ENCODE measurements at places on chromosomes 16 and 17.

DNA sequence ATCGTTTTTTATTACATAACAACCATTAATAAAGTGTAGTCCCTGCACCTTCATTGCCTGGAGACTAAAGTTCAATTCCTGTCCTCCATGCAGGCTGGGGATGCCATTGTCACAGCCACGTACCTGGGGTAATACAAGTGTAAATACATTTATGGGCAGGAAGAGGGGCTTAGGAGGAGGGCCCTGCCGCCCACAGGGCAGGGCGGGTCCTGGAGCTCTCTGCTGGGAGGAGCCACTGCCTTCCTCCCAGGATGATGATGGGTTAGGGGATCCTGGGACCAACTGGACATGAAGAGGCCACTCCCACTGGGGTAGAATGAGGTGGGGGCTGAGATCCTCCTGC lies 44.1 kb upstream of the SLC38A10 start:
- no peak for DNase-seq

GRCh38 chr16:85242140-85242539 lies 129.9 kb upstream of the CIBAR2 start:
- no peak for DNase-seq

DNA sequence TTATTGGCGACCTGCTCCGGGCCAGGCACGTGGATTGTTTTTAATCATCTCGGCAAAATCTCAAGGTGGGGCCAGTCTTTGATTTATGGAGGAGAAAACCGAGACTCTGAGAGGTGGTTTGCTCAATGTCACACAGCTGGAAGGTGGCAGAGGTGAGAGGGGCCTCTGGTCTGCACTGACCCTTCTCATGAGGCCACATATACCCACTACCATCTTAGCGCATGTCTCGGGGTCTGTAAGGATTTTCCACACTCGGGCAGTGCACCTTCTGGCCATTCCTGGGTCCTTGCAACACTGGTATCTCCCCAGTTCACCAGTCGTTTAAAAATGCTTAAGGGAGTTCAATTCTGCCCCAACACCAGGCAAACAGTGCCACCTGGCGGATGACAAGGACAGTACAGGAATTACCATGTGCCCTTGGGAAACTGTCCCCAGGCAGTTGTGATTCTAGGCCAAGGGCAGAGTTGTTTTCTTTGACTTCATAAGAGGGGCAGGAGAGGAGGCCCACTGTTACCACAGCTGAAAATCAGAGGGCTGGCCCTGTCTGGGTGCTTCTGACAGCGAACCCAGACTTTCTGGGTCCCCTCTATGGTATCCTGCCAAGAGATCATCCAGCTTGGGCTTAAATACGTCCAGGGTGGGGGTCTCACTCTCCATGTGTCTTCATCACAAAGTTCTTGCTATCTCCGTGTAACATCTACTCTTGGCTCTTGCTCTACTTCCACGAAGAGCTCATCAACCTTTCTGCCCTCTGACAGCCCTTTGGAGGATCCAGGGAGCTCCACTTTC lies 39.4 kb upstream of the RAI1 start:
- peak; percentile 59 for DNase-seq

- no peak for DNase-seq
Measured at GRCh38 chr16:72437891-72438290, 265.9 kb upstream of the PMFBP1 start.

DNA sequence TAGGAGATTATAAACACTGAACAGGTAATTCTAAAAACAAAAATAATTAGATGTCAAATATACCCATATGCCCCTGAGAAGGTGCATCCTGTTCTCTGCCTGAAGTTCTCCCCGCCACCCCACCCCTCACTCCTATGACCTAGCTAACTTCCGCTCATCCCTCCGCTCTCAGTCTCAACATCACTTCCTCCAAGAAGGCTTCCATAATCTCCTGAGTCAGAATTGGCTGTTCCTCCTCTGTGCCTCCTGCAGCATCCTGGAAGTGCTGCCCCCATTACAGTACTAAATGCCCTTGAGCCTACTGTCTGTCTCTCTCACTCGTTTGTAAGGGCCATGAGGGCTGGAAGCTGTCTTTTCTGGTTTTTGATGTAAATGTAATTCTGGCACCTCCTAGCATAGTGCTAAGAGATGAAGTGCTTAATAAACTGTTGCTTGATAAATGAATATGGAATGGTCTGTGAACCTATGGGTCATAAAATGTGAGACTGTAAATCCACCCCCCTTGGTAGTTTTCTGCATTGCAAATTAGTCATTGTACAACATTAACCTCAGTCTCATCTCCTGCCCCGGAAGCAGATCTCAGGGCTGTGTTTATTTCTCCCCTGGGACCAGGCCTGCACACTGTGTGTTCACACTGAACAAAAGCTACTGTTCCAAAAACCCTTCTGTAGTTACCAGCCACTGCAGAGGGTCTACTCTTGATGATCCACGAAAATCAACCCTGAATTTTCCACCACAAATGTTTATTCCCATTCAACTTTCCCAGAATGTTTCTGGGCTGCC lies 3.9 kb upstream of the MYO1D start:
- peak; percentile 13 for DNase-seq

DNA sequence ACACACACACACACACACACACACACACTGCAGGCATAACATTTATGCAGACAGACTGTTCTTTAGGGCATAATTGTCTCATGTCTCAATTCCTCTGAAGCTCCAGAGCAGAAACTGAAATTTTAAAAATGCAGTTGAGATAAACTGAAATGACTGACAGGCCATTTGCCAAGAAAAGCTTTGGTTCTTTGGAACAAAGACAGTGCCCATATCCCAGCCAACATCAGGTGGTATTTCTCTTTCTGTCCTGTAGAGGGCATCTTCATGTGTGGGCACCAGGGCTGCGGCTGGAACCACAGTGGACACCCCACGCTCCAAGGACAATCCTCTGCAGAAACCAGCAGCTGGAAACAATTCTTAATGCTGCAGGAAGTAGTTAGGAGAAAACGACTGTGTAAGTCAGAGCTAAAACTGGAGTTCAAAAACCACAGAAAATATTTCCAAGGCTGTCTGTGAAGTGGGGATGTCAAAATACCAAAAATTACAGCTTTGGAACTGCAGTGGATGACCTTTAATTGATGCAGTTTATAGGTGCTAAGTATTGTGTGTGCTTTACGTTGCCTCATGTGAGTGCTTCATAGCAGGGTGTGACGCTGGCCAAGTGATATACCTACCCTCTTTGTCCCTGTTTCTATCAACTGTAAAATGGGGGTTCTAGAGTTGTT lies 10.6 kb upstream of the MEFV start:
- DNase-seq = no peak

GRCh38 chr17:81509972-81510784 lies 2.4 kb downstream of the ACTG1 start:
- no peak for DNase-seq

- no peak for DNase-seq
Measured at GRCh38 chr17:78111727-78112517, 16.6 kb downstream of the TMC6 start.

DNA sequence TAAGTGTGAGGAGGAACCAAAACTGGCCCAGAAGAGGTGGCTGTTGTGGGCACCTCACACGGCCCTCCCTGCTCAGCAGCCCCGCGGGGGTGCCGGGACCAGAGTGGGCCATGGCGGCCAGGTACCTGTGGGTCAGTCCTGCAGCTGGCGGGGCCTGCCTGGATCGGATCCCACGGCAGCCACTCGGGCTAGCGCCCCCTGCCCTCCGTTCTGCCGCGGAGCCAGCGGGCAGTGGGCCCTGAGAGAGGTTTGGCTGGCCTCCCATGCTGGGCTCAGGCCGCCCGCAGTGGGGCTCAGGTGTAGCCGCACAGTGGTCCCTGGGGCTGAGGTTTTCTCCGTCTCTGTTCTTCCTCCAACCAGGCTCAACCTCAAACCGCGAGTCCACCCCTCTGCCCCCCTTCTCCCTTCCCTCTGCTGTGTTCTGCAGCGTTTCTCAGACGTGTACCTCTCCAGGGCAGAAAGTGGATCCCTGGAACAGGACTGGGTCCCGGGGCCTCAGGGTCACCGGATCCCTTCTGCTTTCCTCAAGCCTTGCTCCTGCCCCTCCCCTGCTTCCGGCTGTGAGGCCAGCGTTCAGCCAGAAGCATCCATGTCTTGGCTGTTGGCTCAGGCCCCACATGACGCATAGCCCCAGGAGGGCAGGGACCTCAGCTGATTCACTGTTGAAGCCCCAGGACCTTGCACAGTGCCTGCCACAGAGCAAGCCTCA lies 28.6 kb upstream of the ITGA3 start:
- no peak for DNase-seq

DNA sequence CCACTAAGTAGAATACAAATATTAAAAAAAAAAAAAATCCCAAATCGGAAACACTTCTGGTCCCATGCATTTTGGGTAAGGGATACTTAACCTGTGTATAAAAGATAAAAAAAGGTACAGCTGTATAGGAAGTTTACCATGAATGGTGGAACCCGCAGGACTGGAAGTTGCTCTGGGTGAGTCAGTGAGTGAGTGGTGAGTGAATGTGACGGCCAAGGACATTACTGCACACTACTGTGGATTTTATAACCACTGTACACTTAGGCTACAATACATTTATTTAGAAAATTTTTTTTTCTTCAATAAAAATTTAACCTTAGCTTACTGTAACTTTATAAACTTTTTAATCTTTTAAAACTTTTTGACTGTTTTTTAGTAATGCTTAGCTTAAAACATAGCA lies 71.3 kb upstream of the BCAR1 start:
- DNase-seq = no peak

DNA sequence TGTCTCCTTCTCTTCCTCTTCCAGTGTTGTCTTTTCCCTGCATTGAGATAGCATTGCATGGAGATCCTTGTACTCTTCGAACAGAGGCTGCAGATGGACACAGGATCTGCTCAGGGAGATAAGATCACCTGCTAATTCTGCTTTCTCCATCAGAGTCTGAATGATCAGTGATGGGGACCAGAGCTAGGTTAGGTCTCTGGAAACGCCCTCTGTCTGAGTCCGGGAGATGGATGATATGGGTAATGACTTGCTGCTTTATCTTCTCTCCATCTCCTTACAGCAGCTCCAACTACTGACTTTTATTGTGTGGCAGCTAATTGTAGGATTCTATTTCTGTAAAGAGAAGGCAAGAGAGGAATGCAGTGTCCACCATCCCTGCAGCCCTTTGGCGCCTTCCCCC lies 435.6 kb downstream of the WWOX start:
- no peak for DNase-seq

DNA sequence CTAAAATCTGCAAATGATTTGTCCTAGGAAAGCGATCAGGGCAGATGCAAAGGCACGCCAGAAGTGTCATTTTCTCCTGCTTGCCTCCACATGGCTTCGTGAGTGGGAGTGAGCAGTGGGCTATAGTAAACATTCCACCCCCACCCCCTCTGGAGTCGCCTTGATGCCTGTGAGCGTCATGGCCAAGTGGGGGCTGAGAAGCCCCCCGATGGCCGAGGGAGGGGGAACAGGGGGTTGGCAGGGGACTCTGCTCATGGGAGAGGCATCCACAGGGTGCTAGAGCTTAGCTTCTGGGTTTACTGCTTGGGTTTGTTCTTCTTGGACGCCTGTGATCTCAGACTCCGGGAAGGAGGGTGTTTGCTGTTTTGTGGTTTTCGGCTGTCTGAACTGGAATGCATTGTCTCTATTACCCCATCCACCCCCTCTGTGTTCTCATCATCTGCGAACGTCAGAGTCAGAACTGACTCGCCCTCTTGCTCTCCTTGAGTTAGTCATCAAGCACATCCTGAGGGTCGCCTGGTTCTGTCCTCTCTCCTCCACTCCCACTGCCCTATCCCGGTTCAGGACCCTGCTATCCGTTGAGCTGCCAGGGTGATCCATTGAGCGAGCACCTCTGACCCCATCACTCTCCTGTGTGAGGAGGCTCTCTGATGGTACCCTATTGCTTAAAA lies 15.4 kb downstream of the TNS4 start:
- no peak for DNase-seq

DNA sequence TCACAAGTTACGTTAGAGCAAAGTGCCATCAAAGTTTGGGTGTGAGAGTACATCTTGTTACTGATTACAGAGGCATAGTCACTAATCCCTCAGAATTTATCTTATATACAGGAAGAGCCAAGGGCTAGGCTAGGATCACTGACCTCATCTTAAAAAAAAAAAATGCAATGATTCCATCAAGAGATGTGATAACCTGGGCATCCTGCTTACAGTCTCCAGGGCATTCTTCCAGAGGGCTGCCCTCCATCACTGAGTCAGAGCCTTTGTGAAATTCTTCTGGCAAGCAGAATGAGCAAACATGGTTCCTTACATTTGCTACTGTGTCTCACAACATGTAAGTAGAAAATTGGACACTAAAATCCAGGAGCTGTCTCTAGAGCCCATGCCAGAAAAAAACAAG lies 410.6 kb downstream of the ZFHX3 start:
- no peak for DNase-seq

GRCh38 chr17:35432176-35433074 lies at the start of gene SLFN12:
Gene SLFN12 (minus strand): TSS chr17:35432500. CDS start chr17:35423028, 9,472 bp downstream.
- no peak for DNase-seq

GRCh38 chr16:17432901-17433576 lies 37.7 kb downstream of the XYLT1 start:
- DNase-seq = no peak

Data from NCI-H1436 treated with DMSO at 0.1 percent for 48 hours (cell line).